ENCODE measurements at places on chromosomes 12 and 14.

GRCh38 chr12:118212606-118213005, 76.7 kb downstream of the PEBP1 start:
- DNase-seq: no peak

- peak; percentile 23 for DNase-seq
Measured at GRCh38 chr12:15662303-15662980, 126.7 kb downstream of the EPS8 start.

DNA sequence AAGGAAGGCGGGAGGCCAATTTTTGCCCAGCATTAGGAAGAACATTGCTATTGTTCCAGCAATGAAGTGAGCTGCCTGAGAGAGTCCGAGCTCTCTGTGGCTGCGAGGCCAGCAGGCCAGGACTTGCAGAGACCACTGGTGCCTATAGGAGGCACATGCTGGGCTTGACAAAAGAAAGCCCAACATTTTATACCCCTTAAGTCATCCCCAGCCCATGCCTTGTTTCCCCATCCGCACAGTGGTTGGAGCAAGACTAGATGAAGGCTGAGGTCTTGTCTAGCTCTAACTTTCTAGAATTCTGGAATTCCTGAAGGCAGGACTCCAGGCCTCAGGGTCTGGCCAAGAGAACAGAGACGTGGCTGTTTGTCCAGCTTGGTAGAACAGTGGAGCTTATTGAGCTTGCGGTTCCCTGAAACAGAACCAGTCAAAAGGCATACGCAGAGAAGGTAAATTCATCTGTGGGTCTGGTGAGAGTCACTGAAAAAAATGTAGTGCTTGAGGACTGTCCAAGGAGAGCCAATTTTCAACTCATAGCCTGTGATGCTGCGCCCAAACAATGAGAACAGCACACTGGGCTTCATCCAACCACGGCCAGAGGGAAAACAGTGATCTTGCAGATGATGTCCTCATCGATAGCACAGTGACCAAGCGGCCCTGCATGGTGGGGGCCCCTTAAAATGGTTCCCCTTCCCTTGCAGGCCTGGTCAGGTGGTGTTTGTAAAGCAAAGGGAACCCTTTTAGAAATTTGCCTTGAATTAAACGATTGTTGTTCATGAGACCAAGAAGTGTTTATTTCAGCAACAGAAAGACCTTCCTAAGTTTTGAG, 27.1 kb upstream of the COL2A1 start:
- no peak for DNase-seq

GRCh38 chr12:68245180-68246021, 8.0 kb downstream of the IL22 start:
- no peak for DNase-seq

DNA sequence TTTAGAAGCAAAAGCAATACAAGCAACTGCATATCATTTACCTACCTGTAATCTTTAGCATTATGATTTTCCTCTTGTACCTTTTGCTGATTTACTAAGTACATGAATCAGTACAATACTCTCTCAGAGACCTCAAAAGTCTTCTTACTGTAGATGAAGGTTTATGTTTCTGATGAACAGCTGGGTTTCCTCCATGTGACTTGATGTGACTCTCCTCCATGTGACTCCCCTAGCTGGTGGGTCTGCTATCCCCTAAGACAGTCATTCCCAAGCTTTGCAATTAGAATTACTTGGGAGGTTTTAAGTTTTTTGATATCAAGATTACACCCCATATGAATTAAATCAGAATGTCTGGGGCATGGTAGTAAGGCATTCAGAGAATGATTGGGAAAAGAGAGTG, 32.0 kb upstream of the ABCC9 start:
- no peak for DNase-seq

DNA sequence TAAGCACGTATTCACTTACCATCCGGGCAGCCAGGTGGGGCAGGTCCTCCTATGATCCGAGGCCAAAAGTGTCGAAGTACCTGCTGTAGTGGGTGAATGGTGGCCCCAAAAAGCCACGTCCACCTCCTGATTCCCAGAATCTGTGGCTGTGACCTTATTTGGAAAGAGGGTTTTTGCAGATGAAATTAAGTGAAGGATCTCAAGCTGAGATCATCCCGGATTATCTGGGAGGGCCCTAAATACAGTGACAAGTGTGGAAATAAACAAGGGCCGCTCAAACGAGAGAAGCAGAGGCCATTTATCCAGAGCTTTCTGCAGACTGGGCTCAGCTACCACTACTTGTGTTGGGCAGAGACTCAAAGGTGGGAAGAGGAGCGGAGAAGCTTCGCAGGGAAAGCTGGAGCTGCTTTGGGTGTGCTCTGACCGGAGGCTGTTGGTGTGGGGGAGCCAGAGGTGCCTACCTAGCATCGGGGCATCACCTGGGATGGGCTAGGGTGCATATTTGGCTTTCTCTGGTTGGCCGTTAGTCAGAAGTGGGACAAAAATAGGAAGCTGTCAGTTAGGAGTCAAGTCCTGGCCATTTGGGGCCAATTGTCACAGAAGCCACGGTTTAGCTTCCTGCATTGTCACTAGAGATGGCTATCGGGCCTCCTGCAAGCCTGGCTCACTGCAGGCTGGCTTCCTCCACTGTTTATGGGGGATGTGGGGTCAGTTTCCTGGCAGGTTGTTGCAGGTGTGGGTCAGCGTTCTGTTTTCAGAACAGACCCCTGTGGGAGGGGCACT, 27.8 kb upstream of the DLK1 start:
- no peak for DNase-seq

- DNase-seq: no peak
Measured at GRCh38 chr12:18204053-18204452, 57.3 kb upstream of the PIK3C2G start.

Data from glomerular endothelial cell (primary cell).